ENCODE measurements at places on chromosomes 5 and 9.

DNA sequence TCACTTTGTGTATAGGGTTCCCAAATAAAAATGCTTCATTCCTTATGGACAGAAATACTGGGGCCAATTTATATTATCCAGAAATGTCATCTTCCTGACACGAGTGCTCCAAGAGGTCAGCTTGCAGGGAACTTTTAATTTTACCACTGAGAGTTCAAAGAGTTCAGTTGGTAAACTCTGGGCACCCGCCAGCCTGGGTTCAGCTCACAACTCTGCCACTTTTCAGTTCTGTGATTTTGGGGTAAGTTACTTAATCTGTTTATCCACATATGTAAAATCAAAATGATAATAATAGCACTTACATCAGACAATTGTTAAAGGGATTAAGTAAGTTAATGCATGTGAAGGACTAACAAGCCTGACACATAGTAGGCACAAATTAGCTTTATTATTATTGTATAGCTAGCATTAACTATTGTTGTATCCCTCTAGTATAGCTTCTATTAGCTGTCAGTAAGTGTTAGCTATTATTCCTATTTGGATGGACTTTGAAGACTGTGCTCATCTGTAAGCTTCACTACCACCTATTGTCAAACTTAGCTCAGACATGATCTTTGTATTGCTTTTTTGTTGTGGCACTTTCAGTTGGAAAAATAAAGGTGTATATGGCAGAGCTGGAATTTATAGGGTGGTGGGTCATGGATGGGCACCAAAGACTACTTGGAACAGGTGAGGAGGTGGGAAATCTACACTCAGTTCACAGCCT lies 1.6 kb downstream of the MEGF10 start:
- DNase-seq: no peak

DNA sequence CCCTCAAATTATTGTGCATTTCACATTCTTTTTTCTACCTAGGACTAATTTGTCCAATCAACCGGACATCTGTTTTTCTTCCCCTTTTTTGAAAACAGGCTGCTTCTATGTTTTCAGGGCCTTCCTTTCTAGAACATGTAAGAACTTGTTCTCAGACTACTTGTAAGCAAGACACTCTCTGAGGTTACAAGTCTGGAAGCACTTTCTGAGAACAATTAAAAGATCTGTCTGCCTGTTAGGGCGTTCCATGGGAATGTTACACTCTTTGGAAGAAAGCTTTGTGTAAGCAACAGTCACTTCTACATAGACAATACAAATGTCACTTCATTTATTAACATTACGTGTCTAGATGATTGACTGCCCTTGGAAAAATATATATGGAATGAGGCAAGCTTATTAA lies 50.9 kb upstream of the HSPB3 start:
- no peak for DNase-seq

GRCh38 chr5:157308836-157309465 lies 43.0 kb downstream of the CYFIP2 start:
- DNase-seq: no peak

DNA sequence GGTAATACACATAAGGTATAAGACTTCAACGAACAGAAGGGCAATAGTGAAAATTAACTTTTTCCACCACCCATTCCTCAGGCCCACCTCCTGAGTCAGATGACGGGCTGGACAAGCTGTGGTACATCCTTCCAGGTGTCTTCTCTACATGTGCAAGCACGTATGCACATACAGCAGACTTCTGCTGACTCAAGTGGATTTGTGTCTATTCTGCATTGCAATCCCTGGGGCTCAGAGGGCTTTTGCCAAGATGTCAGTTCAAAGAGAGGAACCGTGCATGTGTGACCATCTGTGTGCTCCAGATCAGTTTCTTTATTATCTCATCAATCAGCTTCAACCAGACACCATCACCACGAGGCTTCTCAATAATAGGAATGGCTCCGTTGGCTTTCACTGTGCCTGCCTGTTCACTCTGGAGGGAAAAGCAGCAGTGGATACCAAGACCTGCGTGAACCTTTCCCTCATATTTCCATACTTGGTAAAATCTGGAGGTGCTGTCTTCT lies 288.4 kb downstream of the MTRR start:
- no peak for DNase-seq

- no peak for DNase-seq
These were observed 318.8 kb downstream of the FAM170A start for GRCh38 chr5:119948162-119948561.

DNA sequence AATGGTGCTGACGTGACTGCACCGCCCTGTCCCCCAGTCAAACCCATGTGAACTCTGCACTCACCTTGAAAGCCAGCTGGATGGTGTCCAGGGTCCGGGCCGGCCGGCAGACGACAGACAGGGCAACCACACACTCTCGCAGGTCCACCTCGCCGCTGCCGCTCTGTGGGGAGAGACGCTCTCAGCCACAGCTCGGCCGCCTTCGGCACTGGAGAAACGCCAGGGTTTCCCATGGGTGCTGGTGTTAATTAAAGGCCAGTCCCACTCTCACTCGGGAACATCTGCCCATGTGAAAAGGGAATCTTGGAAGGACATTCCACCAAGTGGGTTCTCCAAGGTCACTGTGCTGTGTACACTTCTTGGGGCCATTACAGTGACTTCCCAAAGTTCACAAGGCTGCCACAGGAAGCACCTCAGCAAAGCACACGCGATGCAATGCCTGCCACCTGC lies 25.5 kb upstream of the SLC6A3 start:
- DNase-seq: no peak

DNA sequence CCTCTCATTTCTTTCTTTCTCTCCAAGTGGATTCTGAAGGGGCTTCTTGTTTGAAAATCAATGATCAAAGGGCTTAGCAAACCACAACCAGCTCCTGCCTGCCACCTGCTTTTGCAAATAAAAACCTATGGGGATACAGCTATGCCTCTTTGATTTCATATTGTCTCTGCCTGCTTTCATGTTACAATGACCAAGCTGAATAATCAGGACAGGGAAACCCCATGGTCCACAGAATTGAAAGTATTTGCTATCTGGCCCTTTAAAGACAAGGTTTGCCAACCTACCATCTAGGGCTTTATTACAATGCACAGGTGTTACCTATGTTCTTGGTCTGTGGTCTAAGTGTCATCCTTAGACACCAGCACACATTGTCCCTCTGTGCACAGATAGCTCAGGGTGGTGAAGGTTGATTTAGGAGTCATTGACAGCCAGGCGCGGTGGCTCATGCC lies 28.8 kb upstream of the PLIN2 start:
- DNase-seq: no peak

DNA sequence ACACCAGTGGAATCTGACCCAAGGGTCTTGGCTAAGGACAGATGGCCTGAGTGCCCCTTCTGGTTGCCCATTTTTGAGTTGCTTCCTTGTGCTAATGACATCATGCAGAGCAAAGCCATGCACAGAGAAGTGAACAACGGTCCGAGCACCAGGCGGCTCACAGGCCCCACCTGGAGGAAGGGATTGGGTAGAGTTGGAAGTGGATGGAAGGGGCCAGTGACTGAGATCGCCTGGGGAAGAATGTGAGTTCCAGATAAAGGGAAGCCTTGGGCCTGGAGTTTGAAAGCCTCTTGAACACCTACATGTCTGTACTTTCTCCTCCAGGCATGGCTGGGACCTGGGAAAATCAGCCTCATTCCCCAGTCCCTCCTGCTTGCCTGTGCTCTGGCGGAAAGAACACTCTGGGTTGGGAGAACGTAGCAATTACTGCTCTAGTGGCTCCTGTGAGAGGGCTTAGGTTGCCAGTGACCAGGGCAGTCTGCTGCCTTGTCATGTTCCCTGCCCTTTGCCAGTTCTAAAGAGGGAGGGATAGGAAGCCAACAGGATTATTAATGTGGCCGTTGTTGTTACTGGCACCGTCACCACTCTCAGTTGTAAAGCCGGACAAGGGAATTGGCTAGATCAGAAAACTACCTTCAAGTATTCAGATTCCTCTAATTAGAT lies 62.5 kb upstream of the PTPN3 start:
- DNase-seq: no peak

- DNase-seq: peak; percentile 62
These were observed 77.9 kb downstream of the AK8 start for GRCh38 chr9:132800038-132800648.

DNA sequence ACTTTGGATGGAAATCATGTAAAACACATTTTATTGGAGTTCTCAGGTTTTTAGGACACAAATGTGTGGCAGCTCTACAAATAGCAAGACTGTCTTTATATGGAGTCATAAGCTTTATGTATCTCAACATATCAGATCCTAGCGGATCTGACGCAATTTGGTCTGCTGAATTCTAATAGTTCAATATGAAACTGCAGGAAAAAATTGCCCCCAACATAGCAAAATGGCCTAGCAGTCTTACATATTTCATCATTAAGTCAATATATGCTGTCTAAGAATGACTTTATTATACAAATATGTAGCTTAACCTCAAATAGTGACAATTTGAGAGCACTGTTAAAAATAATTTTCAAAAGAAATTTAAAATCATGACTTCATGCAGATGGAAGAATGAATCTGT lies 244.3 kb downstream of the TAF11L14 start:
- no peak for DNase-seq

DNA sequence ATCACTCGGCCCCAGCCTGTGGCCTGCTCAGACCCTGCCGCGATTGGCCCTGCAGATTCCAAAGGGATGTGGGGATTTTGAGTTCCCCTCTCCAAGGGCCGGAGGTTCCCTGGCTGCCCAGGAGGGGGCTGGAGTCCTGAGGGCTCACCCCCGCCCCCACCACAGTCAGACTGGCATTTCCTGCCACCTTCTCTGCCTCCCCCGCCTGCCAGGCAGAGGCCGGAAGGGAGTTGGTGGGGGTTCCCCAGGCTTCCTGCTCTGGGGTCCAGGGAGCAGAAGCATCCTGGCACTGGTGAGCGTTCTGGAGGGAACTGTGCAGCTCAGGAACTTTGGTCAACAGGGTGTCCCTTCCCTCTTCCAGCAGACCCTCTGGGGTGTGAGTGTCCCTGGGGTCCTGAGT lies 70.6 kb downstream of the RXRA start:
- peak; percentile 62 for DNase-seq

GRCh38 chr5:135215617-135216470 lies 181.8 kb upstream of the PITX1 start:
- DNase-seq: no peak

DNA sequence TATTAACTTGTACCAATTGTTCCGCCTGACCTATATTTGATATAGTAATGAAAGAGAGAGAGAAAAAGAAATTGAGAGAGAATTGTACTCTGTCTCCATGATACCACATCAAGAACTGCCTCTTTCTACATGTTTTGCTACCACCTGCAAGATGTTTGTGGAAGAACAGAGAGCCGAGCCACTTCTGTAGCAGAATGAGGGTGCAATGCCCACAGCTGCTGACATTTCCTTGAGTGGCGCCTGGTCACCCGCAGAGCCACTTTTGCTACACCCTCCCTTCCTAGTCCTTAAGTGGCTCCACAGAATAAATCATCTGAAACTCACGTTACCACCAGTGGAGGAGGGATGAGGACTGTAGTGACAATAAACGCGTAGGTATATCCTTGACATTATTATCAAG lies 17.1 kb upstream of the FAM81B start:
- DNase-seq: no peak

GRCh38 chr9:1910269-1910811 lies 104.8 kb upstream of the SMARCA2 start:
- DNase-seq: no peak

DNA sequence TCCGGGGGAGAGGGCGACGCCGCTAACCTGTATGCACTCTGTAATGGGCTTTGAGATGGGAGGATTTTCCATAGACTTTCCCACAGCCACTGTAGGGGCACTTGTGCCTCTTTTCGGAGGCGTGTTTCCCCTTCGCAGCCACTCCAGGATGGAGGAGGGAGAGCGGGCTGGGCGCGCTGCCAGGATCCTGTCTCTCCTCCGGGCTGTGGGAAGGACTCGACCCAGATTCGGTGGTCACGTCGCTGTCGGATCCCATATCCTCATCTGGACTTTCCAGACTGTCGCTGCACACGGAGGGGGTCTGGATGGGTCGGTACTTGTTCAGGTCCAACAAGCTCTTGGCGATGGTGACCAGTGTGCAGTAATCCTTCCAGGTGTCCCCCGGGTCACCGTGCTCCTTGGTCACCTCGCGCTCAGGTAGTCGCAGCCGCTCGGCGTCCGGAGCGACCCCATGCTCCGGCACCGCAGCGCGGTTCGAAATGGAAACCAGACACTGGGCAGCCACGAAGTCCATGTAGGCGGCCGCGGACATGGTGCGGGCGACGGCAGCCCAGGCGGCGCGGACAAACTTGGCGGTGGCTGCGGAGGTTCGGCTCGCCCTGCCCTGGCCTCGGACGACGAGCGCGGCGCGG lies 1.5 kb downstream of the KLF9 start:
- peak; percentile 23 for DNase-seq

- DNase-seq: no peak
These were observed 44.6 kb upstream of the TMC1 start for GRCh38 chr9:72476617-72477437.

DNA sequence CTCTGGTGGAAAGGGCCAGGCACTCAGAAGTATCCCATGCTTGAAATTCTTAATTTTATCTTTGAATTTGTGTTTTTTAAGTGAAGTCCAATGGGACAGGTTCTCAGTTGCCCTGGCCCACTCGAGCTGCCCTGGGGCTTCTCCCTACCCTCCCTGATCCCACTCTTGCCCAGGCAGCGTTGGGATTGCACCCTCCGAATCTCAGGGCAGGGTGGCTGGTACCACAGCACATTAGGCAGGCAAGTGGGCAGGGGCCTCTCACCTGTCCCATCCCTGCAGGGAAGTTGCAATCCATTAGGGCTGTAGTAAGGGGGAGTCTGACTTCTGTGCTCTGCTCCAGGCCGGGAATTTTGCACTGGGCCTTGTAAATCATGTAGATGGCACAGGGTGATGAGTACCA lies 2.7 kb downstream of the RUFY1 start:
- DNase-seq: no peak

DNA sequence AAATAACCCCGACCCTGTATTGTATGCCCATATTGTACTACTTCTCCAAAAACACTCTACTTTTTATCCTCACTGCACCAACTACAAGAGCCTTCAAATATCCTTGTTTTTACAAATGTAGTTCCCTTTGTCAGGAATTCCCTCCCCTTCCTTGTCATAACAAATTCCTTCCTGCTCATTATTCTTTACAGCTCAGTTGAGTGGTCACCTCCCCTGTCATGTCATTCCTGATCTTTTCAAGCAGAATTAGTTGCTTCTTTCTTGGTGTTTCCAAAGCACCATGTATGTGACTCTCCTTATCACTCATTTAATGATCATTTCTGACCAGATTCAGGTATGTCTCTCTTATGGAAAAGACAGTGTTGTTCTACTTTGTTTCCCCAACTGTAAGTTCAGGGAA lies 194.2 kb upstream of the SMC2 start:
- DNase-seq: no peak

DNA sequence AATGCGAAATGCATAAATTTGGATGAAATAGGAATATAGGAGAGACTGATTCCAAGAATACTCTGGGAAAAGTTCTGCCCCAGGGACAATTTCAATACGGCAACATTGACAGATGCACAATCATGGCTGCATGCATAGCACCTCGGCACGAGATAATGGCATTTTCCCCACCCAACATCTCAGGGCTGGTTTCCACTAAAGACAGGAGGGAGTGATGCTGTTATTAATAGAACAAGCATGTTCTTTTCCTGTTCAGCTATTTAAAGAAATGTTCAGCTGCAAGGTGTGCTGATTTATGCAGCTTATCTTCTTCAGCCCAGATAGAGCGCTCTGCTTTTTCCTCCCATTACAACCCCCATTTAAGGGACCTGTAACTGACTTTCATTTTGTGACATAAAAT lies 740.2 kb downstream of the TLR4 start:
- no peak for DNase-seq

Data from germinal center (tissue), 1 donor.